ENCODE measurements at places on chromosomes 1 and 21.

DNA sequence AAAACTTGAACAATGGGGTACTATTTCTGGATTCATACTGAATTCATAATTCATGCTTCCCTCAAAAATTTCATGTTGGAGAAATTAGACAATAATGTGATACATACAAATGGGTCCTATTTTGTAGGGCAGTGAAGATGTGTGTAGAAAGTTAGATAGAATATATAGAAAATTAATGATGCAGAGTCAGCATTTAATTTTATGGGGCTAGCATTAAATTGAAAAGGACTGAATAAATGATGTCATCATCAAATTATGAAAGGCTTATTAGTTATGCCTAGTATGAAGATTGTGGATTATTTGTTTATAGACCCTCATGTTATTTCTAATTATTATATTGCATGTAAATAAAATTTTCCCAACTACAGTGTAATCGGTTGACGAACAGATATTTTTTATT, 119.1 kb downstream of the ADGRL4 start:
- DNase-seq: no peak

DNA sequence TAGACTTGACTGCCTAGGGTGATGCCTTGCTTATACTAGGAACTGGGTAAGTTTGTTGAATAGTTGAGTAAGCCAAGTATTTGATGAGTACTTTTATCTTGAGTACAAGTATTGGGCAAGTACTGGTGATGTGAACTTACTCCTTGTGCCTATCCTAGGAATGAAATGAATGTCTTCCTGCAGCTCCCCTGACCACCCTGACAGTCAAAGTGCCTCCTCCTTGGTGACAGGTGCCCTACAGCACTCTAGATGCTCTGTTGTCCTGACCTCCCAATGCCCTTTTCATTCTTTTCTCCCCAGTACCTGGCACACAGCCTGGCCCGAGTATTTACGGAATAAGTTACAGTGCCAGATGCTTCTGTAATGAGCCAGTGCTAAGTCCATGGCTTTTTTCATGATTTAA, 25.5 kb downstream of the PCSK9 start:
- DNase-seq: no peak

GRCh38 chr1:177209357-177209756, 38.6 kb downstream of the BRINP2 start:
- DNase-seq: no peak

GRCh38 chr1:153936011-153936802, 10.3 kb downstream of the DENND4B start:
- DNase-seq: no peak

DNA sequence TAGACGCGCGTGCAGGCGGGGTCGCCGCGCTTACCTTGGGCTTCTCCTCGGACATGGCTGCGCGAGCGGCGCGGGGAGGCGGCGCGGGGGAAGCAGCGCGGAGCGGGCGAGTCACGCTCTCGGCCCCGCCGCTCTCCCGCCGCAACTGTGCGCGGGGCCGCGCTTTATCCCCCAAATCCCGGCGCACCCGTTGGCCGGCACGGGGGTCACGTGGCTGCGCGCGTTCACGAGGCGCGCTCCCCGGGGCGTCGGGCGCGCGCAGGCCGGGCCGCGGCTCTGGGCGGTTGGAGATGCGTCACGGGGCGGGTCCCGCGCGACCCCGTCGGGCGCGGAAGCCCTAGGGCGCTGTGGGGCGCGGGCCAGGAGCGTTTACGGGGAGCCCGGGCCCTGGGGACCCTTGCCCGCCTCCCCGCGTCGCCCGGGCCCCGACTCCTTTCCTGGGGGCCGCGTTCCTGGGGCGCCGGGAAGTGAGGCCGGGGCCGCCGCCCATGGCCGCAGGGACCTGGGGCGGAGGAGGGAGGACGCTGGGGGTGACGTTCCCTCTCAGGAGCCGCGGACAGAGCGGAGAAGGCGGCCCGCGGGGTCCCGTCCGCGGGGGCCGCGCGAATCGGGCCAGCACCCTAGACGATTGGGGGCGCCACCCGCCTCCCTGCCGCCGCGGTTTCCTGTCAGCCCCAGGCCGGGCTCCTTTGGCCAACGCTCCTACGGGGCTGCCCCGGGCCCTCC, at the start of gene SUMO3:
Gene SUMO3, minus strand, starts transcription at position 149 of the 726 bp plus-strand sequence. Its CDS starts 94 bp downstream, at position 55.
- peak; percentile 92 for DNase-seq

DNA sequence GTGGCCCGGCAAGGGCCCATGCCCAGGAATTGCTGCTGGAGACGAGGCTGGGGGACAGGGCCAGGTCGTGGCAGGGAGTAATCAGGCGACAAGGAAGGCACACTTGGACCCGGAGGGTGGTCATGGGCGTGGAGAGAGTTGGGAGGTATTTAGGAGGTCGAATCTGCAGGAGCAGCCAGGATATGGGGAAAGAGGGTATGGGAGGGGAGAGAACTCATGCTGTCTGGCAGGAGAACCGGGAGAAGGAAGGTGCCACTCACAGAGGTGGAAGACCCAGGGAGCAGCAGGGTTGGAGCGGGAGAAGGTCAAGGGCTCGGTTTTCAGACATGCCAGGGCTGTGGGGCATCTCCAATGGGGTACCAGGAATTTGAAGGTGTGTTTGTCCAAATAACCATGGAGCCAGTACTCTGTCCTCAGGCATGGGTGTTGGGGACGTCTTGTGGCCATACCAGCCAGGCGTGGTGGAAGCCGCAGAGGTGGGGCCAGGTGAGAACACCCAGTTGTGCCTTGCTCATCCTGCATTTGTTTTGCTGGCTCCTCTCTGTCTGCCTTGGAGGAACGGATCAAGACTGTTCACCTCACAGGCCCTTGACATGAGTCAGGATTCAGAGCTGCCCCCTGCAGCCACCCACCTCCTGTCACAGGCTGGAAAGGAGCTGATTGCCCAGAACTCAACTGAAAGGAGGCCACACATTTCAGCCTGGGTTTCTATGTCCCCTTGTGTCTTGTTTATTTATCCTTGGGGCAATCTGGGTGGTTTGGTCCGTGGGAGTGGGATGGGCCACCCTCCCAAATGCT, 111.6 kb downstream of the SPSB1 start:
- DNase-seq: no peak

GRCh38 chr1:53585565-53585964, 126.4 kb downstream of the DMRTB1 start:
- no peak for DNase-seq

GRCh38 chr1:211517006-211517405, 25.0 kb upstream of the RD3 start:
- no peak for DNase-seq

DNA sequence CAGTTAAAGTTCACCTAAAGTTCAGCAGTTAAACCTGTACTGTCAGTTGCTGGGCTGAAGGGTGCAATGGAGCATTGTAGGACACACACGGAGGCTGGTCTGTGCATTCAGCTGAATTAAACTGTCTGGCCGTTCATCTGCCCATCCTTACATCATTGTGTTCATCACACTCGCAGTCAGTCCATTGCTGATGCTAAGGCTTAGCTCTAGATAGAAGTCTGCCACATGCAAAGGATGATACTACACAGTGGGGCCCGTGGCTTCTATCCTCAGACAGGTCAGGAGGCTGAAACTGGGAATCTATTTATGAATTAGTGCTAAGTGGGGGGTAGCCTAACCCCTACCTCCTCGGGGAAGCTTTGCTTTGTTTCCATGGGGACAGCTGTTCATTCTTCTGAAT, 60.4 kb downstream of the CNIH3 start:
- no peak for DNase-seq

DNA sequence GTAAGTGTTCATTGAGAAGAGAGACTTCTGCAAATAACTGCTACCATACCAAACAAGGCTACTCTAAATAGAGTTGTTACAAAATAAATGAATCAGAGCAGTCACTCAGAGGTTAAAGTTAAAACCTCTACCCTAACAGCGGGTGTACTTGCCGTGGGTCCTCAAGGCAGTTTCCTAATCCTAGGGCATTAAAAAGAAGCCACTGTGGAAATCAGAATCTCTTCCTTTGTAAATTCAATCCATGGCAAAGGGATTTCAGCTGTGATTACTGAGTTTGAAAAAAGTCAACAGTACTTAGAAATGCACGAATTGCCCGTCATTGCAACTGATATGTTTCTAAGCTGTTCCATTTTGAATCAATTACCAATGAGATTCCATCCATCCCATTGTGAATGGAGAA, 13.5 kb downstream of the TBX15 start:
- no peak for DNase-seq

DNA sequence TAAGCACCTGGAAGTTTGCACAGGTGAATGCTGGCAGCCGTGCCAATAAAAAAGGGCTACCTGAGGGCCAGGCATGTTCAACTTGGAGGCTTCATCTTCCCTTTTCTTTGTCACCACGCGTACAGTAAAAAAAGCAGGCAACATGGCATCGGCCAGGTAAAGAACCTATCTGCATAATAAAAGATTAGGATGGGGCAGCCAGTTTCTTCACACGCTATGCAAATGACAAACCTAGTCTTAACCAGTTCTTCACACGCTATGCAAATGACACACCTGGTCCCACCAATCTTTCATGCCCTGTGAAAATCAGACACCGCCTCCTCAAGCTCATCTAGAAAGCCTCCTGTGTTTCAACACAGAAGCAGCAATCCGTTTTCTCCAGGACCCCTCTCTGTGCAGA, 413.4 kb downstream of the HLX start:
- no peak for DNase-seq

GRCh38 chr1:45051005-45051772, 39.1 kb downstream of the UROD start:
- DNase-seq: peak; percentile 6

- DNase-seq: no peak
Observed at GRCh38 chr21:45543371-45543709, 1.1 kb upstream of the SLC19A1 start.

DNA sequence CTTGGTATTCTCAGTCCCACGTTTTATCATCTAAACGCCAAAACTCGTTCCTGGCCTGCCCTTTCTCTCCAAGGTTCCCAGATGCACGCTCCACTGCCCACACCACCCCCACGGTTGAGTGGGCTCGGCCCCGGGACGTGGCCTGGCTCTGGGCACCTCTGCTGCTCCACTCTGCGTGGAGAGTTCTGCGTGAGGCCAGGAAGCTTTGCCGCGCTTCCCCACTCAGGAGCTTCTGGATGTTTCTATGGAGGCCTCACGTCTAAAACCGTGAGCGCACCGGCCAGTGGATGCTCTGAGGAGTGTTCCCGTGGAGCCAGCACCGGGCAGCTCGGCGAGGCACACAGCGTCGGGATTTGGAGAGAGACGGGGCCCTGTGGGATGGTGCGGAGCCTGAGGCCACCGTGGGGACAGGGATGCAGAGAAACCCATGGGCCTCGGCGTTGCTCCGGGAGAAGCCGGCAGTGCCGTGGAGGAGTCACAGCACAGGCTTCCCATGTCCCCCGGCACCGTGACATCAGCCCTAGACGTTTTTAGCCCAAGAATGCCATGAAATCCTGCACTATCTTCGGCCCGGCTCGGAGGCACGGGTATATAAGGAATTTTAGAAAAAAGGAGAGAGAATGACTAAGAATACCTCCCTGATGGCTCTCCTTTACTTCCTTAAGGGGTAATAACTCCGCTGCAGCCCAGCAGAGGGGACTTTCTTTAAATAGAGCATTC, 125.9 kb downstream of the PRDM16 start:
- DNase-seq: no peak

DNA sequence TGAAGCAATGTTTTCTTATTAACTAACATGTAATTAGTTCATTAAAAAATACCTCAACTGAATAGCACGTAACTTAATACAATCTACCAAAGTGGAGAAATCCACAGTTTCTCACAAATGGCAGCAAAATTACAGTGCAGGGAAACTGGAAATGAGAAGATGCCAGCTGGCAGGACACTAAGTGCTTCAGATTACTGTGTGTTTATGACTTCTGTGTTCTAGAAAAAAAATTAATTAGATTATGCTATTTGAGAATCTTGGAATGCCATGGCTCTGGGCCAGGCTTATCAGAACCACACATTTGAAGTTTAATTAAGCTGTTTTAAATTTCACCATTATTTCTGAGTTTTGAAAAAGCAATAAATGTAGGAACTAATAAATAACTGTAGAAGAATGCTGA, 357.6 kb downstream of the TGFB2 start:
- DNase-seq: no peak

DNA sequence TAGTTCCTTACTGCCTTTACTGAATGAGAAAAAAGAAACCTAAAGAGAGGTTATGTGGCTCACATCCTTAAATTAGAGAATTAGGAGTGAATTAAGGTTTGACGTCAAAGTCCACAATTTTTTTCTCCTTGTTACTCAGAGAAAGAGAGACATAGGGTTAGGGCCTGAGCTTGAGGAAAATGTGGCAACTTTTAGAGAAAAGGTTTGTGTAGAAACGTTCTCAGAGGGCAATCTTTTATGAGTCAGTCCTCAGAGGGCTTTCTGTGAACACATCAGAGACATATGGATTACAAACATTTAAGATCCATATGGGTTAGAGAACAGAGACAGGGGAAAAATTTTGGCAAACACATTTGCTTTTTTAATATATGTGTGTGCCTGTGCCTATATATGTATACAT, 242.8 kb downstream of the TGFB2 start:
- no peak for DNase-seq

DNA sequence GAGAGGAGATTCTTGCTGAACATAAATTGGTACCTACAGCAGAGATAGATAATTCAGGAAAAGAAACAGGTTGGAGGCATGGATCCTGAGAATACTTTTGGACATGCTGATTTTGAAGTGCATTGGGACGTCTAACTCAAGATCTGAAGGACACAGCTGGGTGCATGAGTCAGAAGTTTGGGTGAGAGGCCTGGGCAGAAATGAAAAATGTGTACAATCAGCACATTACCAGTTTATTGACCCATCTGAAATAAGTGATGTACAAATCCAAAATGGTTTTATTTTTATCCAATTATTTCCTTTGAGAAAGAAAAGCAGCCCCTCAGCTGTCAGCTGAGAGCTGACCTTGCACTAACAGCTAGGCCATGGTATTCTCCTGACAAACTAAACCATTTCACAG, 975.2 kb upstream of the B3GALT2 start:
- no peak for DNase-seq

GRCh38 chr1:224406216-224406615, 28.4 kb downstream of the WDR26 start:
- no peak for DNase-seq

- no peak for DNase-seq
Observed at GRCh38 chr1:183675381-183675780, 22.3 kb upstream of the APOBEC4 start.

- peak; percentile 47 for DNase-seq
Observed at GRCh38 chr1:32063261-32063681, 9.5 kb upstream of the TMEM39B start.

DNA sequence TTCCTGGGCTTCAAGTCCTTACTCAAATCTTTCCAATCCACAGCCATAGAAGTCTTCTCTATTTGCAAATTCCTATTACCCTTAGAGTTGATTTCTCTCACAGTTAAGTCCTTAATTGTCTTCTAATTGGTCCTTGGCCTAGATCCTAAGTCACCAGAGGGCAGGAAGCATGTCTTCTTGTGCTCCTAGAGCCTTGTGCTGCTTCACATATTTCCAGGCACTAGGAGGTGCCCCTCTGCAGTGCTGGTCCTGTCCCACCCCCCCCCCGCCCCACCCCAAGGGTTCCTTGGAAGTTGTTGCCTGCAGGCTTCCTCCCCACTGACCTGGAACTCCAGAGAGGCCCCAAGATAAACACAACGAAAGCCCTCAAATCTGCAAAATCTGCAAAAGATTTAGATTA, 28.1 kb upstream of the TARBP1 start:
- DNase-seq: no peak

- no peak for DNase-seq
Observed at GRCh38 chr1:5554111-5554510, 438.1 kb downstream of the NPHP4 start.

GRCh38 chr1:153933955-153934354, 11.2 kb upstream of the GATAD2B start:
- no peak for DNase-seq

- no peak for DNase-seq
Observed at GRCh38 chr1:180270530-180271271, 40.6 kb downstream of the LHX4 start.

Data from CD4-positive, alpha-beta T cell treated with Interleukin-12 subunit alpha and Interleukin-12 subunit beta, for 1 hour (primary cell).